ENCODE measurements at places on chromosomes 4 and X. TPM values are rescaled to one million over a fixed set of nuclear protein-coding genes. Genes with fewer than 3 reads are reported as not detected.

VCX3A gene
- not detected for total RNA-seq

ANOS1 gene
- under 0.01 TPM for total RNA-seq

PSAPL1 gene
- not detected for total RNA-seq

GPR82 gene
- total RNA-seq, result not detected

ADGRL3 gene
- 2.5 TPM for total RNA-seq

RGN gene
- 0.18 TPM for total RNA-seq

SMAD1 gene
- 17.6 TPM for total RNA-seq

CHRDL1 gene
- 0.36 TPM for total RNA-seq

CFI gene
- 0.28 TPM for total RNA-seq

STATH gene
- not detected for total RNA-seq

CXorf65 gene
- not detected for total RNA-seq

CENPI gene
- 24.2 TPM for total RNA-seq

TMSB15B gene
- total RNA-seq, result 7.9 TPM

ZNF280C gene
- 6.1 TPM for total RNA-seq

TKTL2 gene
- not detected for total RNA-seq

CTAG1A gene
- total RNA-seq, result not detected

PCDH11X gene
- not detected for total RNA-seq

ADH7 gene
- total RNA-seq, result not detected

HSD17B10 gene
- total RNA-seq, result 80.5 TPM

TRIML1 gene
- not detected for total RNA-seq

DCX gene
- total RNA-seq, result not detected

GUCY1B1 gene
- 2.9 TPM for total RNA-seq

TMEM255A gene
- not detected for total RNA-seq

BEND4 gene
- total RNA-seq, result not detected

SCRG1 gene
- under 0.01 TPM for total RNA-seq

TECRL gene
- total RNA-seq, result not detected

VSIG4 gene
- total RNA-seq, result not detected

BMX gene
- not detected for total RNA-seq

IL13RA2 gene
- total RNA-seq, result under 0.01 TPM

TRO gene
- 25.8 TPM for total RNA-seq

CSAG3 gene
- not detected for total RNA-seq

SH3D19 gene
- total RNA-seq, result 27.2 TPM

TMSB15A gene
- 32.8 TPM for total RNA-seq

ABLIM2 gene
- total RNA-seq, result under 0.01 TPM

POLN gene
- 0.72 TPM for total RNA-seq

FAM156A gene
- total RNA-seq, result 7.5 TPM

VCX gene
- total RNA-seq, result not detected

AKAP4 gene
- not detected for total RNA-seq

KIT gene
- total RNA-seq, result 6.9 TPM

ARSJ gene
- total RNA-seq, result 143 TPM

HAND2 gene
- 0.56 TPM for total RNA-seq

ZMAT1 gene
- not detected for total RNA-seq

DKK2 gene
- 0.83 TPM for total RNA-seq

DGAT2L6 gene
- not detected for total RNA-seq

CCDC120 gene
- under 0.01 TPM for total RNA-seq

NEUROG2 gene
- not detected for total RNA-seq

MTMR8 gene
- under 0.01 TPM for total RNA-seq

SYN1 gene
- under 0.01 TPM for total RNA-seq

Measured in IMR-90 (cell line).